A549 treated with dexamethasone at 1 μM for 4 hours (cell line): ENCODE measurements at places on chromosomes 3 and 15. TPM values are rescaled to one million over a fixed set of nuclear protein-coding genes. Genes with fewer than 3 reads are reported as not detected.

Gene GP5
- total RNA-seq = 0.02 to 0.04 TPM in 2 of 5 replicates, not detected in the others

Gene SEMA5B
- 0.14 to 0.27 TPM (median 0.18 TPM) in 5 replicates for total RNA-seq

Gene OSBPL10
- 15.0 to 26.3 TPM (median 25.8 TPM) in 5 replicates for total RNA-seq

Gene CAMK2N2
- total RNA-seq = 0.96 to 2.0 TPM (median 1.5 TPM) in 5 replicates

Gene NT5DC2
- 82.0 to 105 TPM (median 98.6 TPM) in 5 replicates for total RNA-seq

Gene MOBP
- 0.03 to 0.15 TPM (median 0.08 TPM) in 5 replicates for total RNA-seq

Gene MAPKBP1
- total RNA-seq = 2.3 to 5.1 TPM (median 3.8 TPM) in 5 replicates

Gene MFSD1
- total RNA-seq = 41.7 to 47.8 TPM (median 43.0 TPM) in 5 replicates
